ENCODE measurements at places on chromosomes 16 and 17. TPM values are rescaled to one million over a fixed set of nuclear protein-coding genes. Genes with fewer than 3 reads are reported as not detected.

Gene RILP
- 49.5 TPM for polyA plus RNA-seq

DNA sequence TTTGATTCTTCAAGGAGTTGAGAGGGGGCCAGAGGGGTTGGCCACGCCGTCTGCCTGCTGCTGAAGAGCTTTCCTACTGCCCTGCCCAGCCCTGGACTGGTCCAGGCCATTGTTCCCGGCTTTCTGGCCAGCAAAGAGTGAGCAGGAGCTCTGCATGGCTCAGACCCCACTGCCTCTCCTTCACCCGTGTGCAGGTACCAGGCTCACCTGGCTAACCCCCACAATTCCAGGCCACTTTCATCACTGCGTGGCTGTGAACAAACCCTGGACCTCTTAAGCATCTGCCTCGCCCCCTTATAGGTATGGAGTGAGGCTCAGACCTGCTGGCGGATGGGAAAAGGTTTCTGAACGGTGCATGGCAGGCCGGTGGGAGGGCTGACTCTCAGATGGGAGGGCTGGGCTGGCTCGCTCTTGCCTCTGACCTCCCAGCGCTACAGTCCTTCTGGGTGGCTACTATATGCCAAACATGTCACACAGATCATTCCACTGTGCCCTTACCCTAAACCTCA lies 8.9 kb downstream of the ZNF319 start:
- no peak for DNase-seq
- H3K27ac ChIP-seq = no peak overlapping the region
- H3K4me3 ChIP-seq = no peak overlapping the region
- H3K27me3 ChIP-seq = no peaks in the 10 kb centered on the region
- H3K36me3 ChIP-seq = peaks cover 21% of the 10 kb centered on the region
- H3K4me1 ChIP-seq = peaks cover 22% of the 10 kb centered on the region

DNA sequence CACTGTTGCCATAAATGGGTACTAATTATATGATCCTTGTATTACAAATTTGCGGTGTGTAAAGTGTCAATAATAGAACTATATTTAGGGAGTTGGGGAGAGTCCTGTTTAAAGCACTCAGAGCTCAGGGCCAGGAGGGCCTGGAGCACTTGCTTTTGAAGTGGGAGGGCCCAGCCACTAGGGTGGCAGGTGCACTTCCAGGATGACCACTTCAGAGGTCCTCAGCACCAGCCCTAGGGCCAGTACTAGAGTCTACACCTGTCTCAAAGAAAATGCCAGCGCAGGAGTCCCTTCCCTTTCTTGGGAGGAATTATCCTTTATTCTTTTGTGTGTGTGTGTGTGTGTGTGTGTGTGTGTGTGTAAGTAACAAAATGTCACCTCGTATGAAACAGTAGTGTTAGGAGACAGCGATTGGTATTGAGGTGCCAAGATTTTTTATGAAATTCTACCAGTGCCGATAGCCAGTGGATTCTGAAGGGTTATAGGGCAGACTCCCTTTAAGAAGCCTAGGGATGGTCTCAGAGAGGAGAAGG lies 31.9 kb downstream of the MYO18A start:
- H3K36me3 ChIP-seq = no peaks in the 10 kb centered on the region
- H3K4me3 ChIP-seq = peak overlapping the region; percentile 81
- no peak for DNase-seq
- H3K4me1 ChIP-seq = peaks cover 60% of the 10 kb centered on the region
- H3K27me3 ChIP-seq = no peaks in the 10 kb centered on the region

GRCh38 chr16:24328835-24329452 lies 72.8 kb downstream of the CACNG3 start:
- no peak overlapping the region for H3K27ac ChIP-seq
- no peak overlapping the region for H3K4me3 ChIP-seq
- no peaks in the 10 kb centered on the region for H3K36me3 ChIP-seq
- H3K4me1 ChIP-seq = no peaks in the 10 kb centered on the region

- no peaks in the 10 kb centered on the region for H3K27me3 ChIP-seq
- H3K27ac ChIP-seq = peak overlapping the region; percentile 1
- H3K36me3 ChIP-seq = peaks cover 16% of the 10 kb centered on the region
- no peak overlapping the region for H3K4me3 ChIP-seq
- peak; percentile 12 for DNase-seq
These were observed 37.3 kb downstream of the PIEZO1 start for GRCh38 chr16:88747588-88748301.

Gene JUP
- 15.4 TPM for polyA plus RNA-seq

Gene ZNF276
- 3.2 TPM for polyA plus RNA-seq

DNA sequence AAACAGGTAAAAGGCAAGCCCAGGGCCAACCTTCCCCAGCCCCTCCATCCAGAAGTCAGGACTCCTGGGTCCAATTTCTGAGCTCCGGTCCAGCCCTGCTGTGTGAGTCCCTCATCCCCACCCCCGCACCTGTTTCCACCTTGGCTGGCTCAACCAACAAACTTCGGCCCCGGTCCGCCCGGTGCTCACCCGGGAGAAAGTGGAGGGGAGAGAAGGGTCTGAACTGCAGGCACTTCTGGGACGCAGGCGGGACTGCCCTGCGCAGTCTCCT lies 541 bp downstream of the RHBDF2 start:
- H3K27ac ChIP-seq = peak overlapping the region; percentile 91
- DNase-seq = no peak
- peaks cover 26% of the 10 kb centered on the region for H3K36me3 ChIP-seq
- H3K27me3 ChIP-seq = no peaks in the 10 kb centered on the region

Gene AIPL1
- polyA plus RNA-seq = not detected

DNA sequence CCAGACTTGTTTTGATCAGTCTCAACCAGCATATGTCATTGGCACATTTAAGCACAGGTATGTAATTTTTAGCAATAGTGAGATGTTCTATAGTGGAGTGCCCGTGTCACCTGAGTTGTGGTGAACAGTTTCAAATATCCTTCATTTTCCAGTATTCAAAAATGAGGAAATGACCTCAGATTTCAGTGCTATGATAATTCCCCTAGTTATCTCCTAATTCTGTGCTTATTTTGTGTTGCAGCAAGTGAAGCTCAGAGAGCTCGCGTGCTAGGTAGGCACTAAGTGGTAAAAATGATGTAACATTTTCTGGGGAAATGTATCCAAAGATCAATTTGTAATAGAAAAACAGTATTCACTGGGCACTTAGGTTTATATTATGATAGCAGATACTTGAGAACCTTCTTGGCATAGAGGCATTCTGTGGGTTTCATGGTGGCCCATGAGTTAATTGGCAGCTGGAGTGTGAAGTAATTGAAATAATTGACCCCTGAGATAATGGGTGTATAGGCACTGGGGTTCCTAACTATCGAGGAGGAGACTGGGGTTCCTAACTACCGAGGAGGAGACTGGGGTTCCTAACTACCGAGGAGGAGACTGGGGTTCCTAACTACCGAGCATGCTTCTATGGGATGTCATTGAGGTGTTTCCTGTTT lies 159.1 kb downstream of the PRKCA start:
- H3K27ac ChIP-seq = peak overlapping the region; percentile 78
- H3K4me3 ChIP-seq = no peak overlapping the region
- no peaks in the 10 kb centered on the region for H3K36me3 ChIP-seq
- peak; percentile 62 for DNase-seq
- peaks cover 70% of the 10 kb centered on the region for H3K4me1 ChIP-seq

Gene ARSG
- polyA plus RNA-seq = 19.3 TPM

Gene ARHGAP23
- 0.31 TPM for polyA plus RNA-seq

DNA sequence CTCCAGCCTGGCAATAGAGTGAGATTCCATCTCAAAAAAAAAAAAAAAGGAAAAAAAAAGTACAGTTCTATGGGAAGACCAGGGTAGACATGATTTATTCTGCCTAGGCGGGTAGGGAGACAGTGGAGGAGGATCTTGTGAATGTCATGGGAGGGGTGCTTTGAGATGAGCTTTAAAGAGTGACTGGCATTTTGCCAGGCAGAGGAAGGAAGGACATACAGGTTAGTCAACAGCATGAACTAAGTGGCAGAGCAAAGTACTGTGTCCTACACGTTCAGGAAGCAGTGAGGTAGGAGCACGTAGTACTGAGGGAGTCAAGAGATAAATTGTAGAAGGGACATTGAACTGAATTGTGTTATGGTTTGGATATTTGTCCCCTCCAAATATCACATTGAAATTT lies 451.5 kb downstream of the TOX3 start:
- no peak for DNase-seq
- no peaks in the 10 kb centered on the region for H3K36me3 ChIP-seq
- no peak overlapping the region for H3K4me3 ChIP-seq
- no peaks in the 10 kb centered on the region for H3K27me3 ChIP-seq

GRCh38 chr16:1960665-1961630 lies 1.6 kb downstream of the NDUFB10 start:
- no peak for DNase-seq
- no peak overlapping the region for H3K4me3 ChIP-seq
- H3K27me3 ChIP-seq = no peaks in the 10 kb centered on the region
- no peak overlapping the region for H3K27ac ChIP-seq
- peaks cover 21% of the 10 kb centered on the region for H3K36me3 ChIP-seq
- peaks cover 38% of the 10 kb centered on the region for H3K4me1 ChIP-seq

GRCh38 chr17:38350035-38350434 lies 1.6 kb upstream of the SOCS7 start:
- H3K4me3 ChIP-seq = no peak overlapping the region
- no peak for DNase-seq
- H3K4me1 ChIP-seq = peaks cover 30% of the 10 kb centered on the region
- no peaks in the 10 kb centered on the region for H3K36me3 ChIP-seq

DNA sequence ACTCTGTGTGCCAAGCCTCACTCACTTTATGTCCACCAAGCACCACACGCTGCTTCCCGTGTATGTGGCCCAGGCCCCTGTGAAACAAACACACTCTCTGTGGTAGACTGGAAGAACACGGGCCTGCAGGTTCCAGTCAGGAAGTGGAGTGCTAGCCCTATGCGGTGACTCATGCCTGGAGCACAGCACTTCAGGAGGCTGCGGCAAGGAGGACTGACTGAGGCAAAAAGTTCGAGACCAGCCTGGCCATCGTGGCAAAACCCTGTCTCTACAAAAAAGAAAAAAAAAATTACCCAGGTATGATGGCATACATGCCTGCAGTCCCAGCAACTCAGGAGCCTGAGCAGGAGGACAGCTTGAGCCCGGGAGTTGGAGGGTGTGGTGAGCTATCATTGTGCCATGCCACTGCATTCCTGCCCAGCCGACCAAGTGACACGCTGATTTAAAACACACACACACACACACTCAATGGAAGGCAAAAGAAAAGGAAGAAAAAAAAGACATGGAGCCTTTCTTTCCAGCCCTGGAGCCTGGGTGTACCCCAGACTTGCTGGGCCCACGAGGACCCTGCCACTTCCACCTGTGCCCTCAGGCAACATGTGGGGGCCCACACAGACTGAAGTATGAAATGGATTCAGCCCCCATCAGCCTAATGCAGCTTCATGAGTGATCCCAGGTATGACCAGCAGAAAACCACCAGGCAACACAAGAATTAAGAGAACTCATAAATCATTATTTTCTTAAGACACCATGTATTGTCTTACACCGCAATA lies 126.6 kb downstream of the ANKRD11 start:
- H3K36me3 ChIP-seq = peaks cover 2% of the 10 kb centered on the region
- H3K27ac ChIP-seq = peak overlapping the region; percentile 74
- peak; percentile 66 for DNase-seq
- H3K4me1 ChIP-seq = peaks cover 70% of the 10 kb centered on the region

Gene ADCY7
- 91.5 TPM for polyA plus RNA-seq

- no peak overlapping the region for H3K27ac ChIP-seq
- H3K36me3 ChIP-seq = no peaks in the 10 kb centered on the region
- H3K27me3 ChIP-seq = no peaks in the 10 kb centered on the region
- H3K4me3 ChIP-seq = no peak overlapping the region
- no peak for DNase-seq
These were observed 27.7 kb upstream of the HS3ST2 start for GRCh38 chr16:22786284-22786683.

Gene PIMREG
- not detected for polyA plus RNA-seq

Gene C16orf89
- polyA plus RNA-seq = not detected

Data from CD14-positive monocyte (primary cell).